Activated CD4-positive, alpha-beta T cell treated with anti-CD3 and anti-CD28 coated beads, Interleukin-2, Interleukin-4, amounts not matched to agents 100 ng/mL and 50 ng/mL, durations not matched to agents 16 hours and 8 hours (primary cell): ENCODE measurements at places on chromosomes 11 and 22.

DNA sequence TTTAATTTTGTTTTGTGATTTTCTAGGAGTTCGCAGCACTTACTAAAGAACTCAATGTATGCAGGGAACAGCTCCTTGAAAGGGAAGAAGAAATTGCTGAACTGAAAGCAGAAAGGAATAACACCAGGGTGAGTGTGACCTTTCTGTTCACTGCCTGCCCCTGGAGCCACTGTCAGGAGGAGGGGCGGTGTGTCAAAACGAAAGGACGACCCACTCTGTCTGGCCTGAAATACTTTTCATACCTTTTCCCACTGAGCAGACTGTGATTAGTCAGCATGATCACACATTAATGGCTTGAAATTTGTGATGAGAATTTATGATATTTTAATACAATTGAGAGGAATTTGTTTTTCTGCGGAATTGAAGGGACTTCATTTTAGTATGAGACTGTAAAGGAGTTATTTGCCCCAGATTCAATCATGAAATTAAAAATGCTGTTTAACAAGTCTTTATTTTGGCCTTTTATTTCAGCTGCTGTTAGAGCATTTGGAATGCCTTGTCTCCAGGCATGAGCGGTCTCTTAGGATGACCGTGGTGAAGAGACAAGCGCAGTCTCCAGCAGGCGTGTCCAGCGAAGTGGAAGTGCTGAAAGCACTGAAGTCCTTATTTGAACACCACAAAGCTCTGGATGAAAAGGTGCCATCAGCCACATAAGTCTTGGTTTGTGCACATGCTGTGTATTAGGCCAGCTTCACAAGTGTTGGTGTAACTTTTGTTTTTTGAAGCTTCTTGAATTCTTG is 54.1 kb downstream of the PPFIA1 start:
- peak; percentile 17 for DNase-seq

DNA sequence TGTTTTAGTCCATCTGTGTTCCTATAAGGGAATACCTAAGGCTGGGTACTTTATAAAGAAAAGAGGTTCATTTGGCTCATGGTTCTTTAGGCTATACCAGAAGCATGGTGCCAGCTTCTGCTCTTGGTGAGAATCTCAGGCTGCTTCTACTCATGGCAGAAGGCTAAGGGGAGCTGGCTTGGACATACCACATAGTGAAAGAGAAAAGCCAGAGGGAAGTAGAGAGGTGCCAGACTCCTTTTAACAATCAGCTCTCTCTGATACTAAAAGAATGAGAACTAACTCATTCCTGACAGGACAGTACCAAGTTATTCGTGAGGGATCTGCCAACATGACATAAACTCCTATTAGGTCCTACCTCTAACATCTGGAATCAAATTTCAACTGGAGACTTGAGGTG is 1250.2 kb upstream of the CNTN5 start:
- no peak for DNase-seq

GRCh38 chr11:115499891-115500290 is 4.3 kb downstream of the CADM1 start:
- DNase-seq: no peak

GRCh38 chr11:97516688-97517087 is 1126.9 kb downstream of the JRKL start:
- no peak for DNase-seq

DNA sequence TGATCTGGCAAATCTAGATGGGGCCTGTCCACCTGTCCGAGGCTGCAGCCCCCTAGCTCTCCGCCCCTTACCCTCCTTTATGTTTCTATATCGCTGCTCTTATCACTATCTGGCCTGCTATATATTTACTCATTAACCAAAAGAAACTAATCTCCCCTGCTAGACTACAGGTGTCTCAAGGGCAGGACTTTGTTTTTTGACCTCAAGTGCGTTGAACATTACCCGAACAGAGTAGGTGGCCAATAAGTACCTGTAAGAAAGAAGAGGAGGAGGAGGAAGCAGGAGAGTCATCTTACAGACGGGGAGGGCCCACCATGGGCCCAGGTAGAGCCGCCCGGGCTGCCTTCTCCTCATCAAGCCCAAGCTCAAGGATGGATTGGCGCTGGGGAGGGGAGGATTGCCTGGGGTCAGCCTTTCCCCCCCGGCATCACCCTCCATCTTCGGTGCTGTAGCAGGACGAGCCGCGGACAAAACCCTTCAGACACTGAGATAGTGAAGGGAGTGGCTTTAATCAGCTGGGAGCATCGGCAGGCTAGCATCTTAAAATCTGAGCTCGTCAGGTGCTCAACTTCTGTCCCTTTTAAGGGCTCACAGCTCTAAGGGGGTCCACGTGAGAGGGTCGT is 1.2 kb upstream of the P2RY6 start:
- no peak for DNase-seq

DNA sequence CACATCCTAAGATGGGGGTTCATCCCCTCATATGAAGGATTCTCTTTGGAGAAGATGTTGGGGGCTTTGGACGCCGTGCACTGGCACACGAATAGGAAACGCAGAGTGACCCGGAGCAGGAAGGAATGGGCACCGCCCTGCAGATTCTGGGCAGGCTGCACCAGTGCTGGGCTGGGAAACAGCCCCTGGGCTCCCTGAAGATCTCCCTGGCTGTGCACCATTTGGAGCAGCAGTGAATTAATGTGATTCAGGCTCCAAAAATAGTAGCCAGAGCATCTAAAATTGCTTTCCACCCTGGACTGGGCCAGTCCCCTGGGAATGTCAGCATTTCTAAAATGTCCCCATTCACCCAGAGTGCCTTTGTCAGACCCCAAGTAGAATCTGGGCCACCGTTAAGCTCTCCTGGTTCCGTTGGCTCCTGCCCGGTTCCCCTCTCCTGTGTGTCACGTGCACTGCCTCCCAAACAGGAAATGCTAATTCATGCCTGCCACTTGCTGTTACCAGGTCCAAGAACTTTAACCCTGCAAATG is 18.6 kb downstream of the IRAG1 start:
- DNase-seq: no peak

DNA sequence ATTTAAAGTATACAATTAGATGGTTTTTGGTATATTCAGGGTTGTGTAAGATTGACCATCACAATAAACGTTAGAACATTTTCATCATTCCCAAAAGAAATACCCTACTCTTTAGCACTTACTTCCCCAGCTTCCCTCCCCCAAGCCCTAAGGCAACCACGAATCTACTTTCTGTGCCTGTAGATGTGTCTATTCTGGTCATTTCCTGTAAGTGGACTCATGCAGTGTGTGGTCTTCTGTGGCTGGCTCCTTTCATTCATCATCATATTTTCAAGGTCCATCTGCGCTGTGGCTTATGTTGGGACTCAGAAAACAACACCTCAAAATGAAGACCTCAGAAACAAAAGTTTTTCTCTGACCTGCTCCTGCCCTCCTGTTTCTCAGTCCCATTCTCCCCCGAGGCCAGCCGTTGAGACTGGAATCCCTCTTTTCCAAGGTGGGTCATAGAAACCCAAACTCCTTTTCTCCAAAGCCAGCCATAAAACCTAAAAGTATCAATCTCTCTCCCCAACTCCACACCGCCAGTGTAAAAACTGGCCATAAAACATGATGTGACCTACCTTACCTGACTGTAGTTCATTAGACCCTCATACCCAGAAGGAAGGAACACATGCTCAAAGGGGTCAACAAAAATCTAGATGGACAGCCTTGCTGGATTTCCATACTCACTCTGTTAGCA is 12.9 kb upstream of the TMPRSS13 start:
- DNase-seq: no peak

GRCh38 chr11:100735949-100736675 is 49.0 kb downstream of the ARHGAP42 start:
- no peak for DNase-seq

DNA sequence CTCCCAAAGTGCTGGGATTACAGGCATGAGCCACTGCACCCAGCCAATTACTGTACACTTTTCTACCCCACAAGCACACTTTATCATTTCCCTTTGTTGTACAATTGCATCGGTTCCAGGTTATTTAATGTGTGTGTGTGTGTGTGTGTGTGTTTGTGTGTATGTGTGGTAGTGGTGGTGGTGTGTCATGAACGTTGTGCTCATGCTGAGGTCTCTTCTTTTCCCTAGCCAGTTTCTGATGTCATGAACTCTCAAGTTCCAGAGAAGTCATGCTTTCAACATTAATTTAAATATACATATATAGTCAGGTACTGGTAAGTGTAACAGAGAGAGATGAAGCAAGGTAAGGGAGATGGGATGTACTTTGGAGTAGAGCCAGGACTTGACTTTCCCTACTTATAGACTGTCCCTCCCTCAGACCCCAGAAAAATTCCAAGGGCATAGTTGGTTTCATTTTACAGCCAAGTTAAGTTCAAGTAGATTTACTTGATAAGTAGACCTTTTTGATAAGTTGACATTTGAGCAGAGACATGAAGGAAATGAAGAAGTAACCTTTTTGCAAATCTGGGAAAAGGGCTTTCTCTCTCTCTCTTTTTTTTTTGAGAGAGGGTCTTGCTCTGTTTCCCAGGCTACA is 42.7 kb downstream of the WEE1 start:
- no peak for DNase-seq

DNA sequence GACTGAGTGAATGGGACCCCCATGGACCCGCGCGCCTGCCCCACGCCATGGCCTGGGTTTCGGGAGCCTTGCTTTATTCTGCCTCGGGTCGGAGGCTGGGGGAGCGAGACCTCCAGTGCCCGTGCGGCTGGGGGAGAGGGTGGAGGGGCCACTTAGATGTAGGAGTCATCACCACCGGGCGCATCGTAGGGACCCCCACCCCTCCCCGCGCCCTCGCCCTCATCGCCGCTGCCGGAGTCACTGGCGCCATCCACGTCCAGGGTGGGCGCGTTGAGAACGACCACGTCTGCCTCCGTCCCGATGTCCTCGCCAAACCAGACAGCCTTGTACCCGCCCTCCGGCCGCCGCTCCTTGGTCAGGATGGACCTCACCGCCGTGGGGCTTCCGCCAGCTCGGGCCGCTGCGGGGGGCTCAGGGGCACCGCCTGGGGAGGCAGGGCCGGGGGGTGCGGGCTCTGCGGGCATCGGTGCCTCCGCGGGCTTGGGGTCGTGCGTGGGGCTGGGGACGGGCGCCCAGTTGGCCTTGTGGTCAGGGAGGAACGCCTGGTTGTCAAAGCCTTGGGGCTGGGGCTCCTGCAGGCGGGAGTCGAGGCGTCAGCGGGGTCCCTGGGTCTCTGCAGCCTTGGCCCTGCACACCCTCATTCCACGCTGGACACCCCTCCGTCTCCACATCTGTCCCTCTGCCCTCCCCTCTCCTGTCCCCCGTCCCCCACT is 1.6 kb upstream of the IRF7 start:
- no peak for DNase-seq

DNA sequence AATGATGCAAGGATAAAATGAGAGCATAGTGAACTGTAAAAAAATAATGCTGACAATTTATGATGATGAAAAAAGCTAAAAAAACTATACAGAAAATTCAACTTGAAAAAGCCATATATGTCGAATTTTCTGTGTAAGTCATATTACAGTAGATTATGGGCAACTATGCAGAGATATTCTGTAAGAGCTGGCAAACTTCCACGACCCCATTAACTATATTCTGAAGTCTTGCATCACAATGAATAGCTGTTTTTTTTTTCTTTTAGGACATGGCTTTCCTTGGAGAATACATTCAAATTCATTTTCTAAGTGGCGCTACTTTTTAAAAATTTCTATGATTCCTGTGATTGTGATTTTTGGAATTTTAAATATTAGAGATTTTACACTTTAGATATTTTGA is 18.4 kb downstream of the PSMD13 start:
- DNase-seq: no peak

DNA sequence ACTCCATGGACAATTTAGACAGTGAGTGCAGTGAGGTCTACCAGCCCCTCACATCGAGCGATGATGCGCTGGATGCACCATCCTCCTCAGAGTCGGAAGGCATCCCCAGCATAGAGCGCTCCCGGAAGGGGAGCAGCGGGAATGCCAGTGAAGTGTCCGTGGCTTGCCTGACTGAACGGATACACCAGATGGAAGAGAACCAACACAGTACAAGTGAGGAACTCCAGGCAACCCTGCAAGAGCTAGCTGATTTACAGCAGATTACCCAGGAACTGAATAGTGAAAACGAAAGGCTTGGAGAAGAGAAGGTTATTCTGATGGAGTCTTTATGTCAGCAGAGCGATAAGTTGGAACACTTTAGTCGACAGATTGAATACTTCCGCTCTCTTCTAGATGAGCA is 51.4 kb downstream of the SPECC1L start:
- DNase-seq: no peak

DNA sequence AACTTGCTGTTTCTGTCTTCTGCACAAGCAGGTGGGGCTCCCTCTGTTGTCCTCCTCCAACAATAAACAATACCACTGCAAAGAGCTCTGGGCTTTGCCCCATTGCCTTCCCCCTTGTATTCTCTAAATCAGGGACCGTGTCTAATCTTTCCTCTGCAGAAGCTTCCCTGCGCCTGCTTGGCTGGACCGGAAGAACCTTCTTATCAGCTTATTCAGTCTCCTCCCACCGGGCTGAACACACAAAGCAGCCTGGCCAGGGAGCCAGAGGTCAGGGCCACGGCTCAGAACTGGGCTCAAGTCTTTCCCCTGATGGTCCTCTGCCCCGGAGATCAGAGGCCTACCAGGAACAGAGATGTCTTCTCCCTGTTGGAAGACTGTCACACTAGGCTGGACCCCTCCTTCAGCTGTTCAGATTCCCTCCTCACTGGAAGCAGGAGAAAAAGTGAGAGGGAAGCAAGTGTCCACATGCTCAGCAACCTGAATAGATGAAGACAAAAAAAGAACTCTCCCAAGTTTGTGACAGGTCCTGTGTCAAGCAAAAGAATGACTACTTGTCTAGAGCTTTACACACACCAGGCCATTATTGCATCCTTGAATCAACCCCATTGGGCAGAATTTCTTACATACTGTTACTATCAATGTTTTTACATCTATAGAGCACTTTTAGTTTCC is 63.7 kb downstream of the RAB30 start:
- DNase-seq: peak; percentile 11

GRCh38 chr22:17130199-17130598 is 9.0 kb upstream of the TMEM121B start:
- DNase-seq: no peak

- peak; percentile 66 for DNase-seq
Measured at GRCh38 chr11:46308631-46309419, 31.4 kb downstream of the CREB3L1 start.

DNA sequence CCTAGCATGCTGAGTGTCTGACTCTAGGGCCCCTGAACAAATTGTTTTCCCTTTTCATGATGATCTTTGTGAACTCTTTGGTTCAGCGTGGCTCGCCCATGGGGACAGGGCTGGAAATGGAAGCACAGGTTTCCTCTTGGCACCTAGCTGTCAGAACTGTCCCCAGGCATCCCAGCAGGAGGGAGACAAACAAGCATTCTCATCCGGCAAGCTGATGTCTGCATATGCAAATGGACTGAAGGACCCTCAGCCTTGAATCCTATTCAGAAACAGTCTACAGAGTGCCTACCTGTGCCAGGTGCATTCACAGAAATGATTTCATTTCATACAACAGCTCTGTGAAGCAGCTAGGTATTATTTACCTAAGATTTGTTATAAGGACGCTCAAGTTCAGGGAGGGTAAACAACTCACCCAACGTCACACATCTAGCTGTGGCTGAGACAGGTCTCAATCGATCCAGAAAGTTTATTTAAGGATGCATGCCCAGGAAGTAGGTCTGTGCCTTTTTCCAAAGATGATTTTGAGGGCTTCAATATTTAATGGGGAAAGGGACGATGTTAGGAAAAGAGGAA is 176.4 kb downstream of the KIRREL3 start:
- no peak for DNase-seq
